Esophagus squamous epithelium (tissue), 5 donors: ENCODE measurements at places on chromosomes 4 and X. TPM values are rescaled to one million over a fixed set of nuclear protein-coding genes. Genes with fewer than 3 reads are reported as not detected.

- H3K4me1 ChIP-seq = no peaks in the 10 kb centered on the region
- H3K4me3 ChIP-seq = no peak overlapping the region
- no peak overlapping the region for H3K27ac ChIP-seq
- H3K27me3 ChIP-seq = no peaks in the 10 kb centered on the region
- no peaks in the 10 kb centered on the region for H3K36me3 ChIP-seq
- DNase-seq = no peak
Measured at GRCh38 chr4:187124331-187124730, 400.7 kb upstream of the FAT1 start.

GRCh38 chr4:84269536-84270044, 229.5 kb downstream of the NKX6-1 start:
- DNase-seq = no peak
- H3K36me3 ChIP-seq = no peaks in the 10 kb centered on the region
- H3K27ac ChIP-seq = no peak overlapping the region
- no peaks in the 10 kb centered on the region for H3K4me1 ChIP-seq
- H3K4me3 ChIP-seq = no peak overlapping the region

GRCh38 chr4:73752424-73752823, 12.1 kb downstream of the CXCL8 start:
- H3K4me3 ChIP-seq = no peak overlapping the region
- no peak overlapping the region for H3K27ac ChIP-seq
- no peaks in the 10 kb centered on the region for H3K36me3 ChIP-seq
- DNase-seq = no peak
- H3K27me3 ChIP-seq = no peaks in the 10 kb centered on the region

CXCL11 gene
- total RNA-seq = not detected

DNA sequence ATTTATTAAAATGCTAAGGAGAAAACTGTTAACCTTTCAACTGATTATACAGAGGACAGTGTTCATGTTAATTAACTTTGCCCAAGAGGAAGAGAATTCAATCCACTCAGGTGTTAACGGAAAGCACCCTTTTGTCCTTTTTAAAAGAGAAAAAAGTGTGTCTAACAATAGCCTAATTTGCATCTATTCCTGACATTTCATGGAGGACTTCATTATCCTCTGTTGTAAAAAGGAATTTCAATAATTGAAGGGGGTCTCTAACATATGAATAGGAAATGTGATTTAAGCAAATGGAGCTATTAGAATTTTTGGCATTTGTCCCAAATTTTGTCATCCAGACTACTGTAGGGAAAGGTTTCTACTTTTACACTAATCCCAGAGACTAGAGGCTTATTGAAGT, 44.6 kb upstream of the GC start:
- no peak for DNase-seq
- H3K36me3 ChIP-seq = no peaks in the 10 kb centered on the region
- H3K27me3 ChIP-seq = no peaks in the 10 kb centered on the region
- H3K27ac ChIP-seq = no peak overlapping the region

GRCh38 chr4:145884775-145885174, 53.8 kb downstream of the ZNF827 start:
- no peak overlapping the region for H3K4me3 ChIP-seq
- no peaks in the 10 kb centered on the region for H3K27me3 ChIP-seq
- H3K36me3 ChIP-seq = no peaks in the 10 kb centered on the region
- DNase-seq = no peak
- H3K4me1 ChIP-seq = peaks cover 51% of the 10 kb centered on the region

GRCh38 chr4:145061318-145061920, 36.6 kb downstream of the ANAPC10 start:
- H3K36me3 ChIP-seq = no peaks in the 10 kb centered on the region
- H3K4me1 ChIP-seq = no peaks in the 10 kb centered on the region
- no peak for DNase-seq
- H3K27me3 ChIP-seq = no peaks in the 10 kb centered on the region
- no peak overlapping the region for H3K27ac ChIP-seq

SLC7A11 gene
- total RNA-seq = 9.9 TPM

DNA sequence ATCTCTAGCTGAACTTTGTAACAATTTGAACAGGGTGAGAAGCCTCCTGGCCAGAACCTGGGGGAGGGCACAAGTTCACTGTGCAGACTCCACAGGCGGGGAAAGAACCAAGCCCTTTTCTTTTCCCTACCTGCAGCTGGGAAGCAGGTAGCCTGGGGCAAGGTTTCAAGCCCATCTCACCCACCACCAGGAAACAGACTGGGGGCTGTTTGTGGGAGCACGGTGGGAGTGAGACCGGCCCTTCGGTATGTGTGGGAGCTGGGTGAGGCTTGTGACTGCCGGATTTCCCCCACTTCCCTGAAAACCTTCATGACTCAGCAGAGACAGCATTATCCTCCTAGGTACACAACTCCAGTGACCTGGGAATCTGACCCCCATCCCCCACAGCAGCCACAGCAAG, 211.7 kb downstream of the ZNF674 start:
- no peak overlapping the region for H3K4me3 ChIP-seq
- peaks cover 15% of the 10 kb centered on the region for H3K4me1 ChIP-seq

DNA sequence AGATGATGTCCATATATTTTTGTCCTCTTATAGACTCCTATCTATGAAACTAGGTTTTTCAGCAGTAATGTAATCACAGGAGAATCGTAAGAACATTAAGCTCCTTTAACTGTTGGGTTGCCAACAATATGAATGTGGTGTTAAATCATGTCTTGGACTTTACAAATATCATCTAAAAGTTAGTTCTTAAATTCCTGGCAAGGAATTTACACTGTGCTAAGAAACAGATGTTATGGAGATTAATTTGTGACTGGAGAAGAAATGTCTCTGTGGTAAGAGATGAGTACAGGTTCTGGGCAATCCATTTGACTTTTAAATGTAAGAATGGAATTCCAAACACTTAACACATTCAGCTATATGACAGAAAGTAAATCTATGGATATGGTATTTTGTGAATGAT, 34.6 kb downstream of the CNKSR2 start:
- H3K27me3 ChIP-seq = no peaks in the 10 kb centered on the region
- H3K27ac ChIP-seq = no peak overlapping the region
- no peak for DNase-seq
- H3K4me3 ChIP-seq = no peak overlapping the region
- H3K36me3 ChIP-seq = no peaks in the 10 kb centered on the region

- no peak overlapping the region for H3K27ac ChIP-seq
- H3K36me3 ChIP-seq = no peaks in the 10 kb centered on the region
- no peaks in the 10 kb centered on the region for H3K4me1 ChIP-seq
- no peak for DNase-seq
- H3K4me3 ChIP-seq = no peak overlapping the region
Measured at GRCh38 chr4:79210636-79211049, 115.2 kb downstream of the NAA11 start.

TBX22 gene
- not detected for total RNA-seq

DUX4 gene
- not detected for total RNA-seq

- no peak for DNase-seq
- H3K4me3 ChIP-seq = no peak overlapping the region
- H3K4me1 ChIP-seq = no peaks in the 10 kb centered on the region
- H3K27ac ChIP-seq = no peak overlapping the region
- no peaks in the 10 kb centered on the region for H3K36me3 ChIP-seq
Measured at GRCh38 chr4:109332926-109333464, 30.5 kb upstream of the COL25A1 start.

ESX1 gene
- not detected for total RNA-seq

DNA sequence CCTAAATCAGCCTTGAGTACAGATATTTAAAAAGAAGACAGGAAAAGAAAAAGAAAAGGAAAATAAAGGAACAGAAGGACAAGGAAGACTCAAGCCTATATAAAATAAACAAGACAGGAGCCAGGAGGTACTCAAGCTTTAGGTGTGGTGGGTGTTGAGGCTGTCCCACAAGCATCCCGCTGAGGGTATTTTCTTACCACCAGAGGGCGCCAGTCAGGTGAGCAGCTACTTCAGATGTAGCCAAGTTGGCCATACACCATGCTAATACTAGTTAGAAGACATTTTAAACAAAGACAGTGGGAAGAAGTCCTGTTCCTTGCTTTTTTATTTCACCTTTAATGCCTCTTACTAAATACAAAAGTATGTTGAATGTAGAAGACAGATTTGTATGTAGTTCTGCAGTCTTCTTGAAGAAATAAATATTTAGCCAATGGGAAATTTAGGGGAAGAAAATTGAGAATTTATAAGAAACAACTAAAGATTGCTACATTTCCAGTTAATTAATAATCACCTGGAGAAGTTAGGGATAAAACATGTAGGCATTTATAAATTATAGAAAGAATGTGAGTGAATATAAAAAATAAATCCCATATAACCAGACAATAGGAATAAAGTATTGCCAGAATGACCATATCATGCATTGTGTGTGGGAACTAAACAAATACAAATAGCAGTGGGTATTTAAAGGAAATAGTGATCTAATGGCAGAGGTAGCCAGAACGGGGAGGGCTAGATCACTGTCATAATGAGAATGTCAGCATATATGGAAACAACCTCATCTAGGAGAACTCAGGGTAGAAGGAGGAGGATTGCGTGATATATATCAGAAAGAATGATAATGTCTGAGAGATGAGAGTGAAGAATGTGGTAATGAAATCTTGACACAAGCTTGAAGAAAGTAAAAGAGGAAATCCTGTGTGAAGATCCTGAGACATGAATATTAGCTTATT, 71.0 kb downstream of the MTHFD2L start:
- H3K4me1 ChIP-seq = peaks cover 29% of the 10 kb centered on the region
- DNase-seq = peak; percentile 1
- no peaks in the 10 kb centered on the region for H3K27me3 ChIP-seq
- no peak overlapping the region for H3K27ac ChIP-seq
- H3K4me3 ChIP-seq = no peak overlapping the region
- H3K36me3 ChIP-seq = no peaks in the 10 kb centered on the region

GRCh38 chrX:50967736-50968135, 57.2 kb downstream of the BMP15 start:
- H3K4me1 ChIP-seq = no peaks in the 10 kb centered on the region
- no peak overlapping the region for H3K4me3 ChIP-seq
- no peaks in the 10 kb centered on the region for H3K36me3 ChIP-seq
- no peak overlapping the region for H3K27ac ChIP-seq

DNA sequence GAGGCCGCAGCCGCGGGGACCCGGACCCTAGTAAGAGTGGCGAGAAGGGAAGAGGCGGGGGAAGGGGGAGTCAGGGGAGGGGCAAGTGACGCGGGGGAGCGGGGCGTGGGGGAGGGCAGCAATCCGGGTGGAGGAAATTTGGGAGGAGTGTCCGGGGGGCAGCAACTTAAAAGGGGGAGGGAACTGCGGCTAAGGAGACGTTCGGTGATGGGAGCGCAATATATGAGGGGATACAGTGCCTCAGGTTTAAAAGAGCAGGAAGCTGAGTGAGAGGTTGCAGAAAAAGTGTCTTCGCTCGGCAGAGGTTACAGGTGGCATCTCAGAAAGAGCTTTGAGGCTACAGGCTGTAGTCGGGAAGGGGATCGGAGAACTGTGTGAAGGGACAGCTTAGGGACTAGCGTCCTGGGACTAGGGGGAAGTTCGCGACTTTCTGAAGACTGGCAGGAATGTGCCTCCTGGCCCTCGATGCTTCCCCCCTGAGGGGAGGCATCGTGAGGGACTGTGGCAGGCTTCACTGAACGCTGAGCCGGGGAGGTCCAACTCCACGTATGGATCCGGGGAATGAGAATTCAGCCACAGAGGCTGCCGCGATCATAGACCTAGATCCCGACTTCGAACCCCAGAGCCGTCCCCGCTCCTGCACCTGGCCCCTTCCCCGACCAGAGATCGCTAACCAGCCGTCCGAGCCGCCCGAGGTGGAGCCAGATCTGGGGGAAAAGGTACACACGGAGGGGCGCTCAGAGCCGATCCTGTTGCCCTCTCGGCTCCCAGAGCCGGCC, 519 bp downstream of the FOXO4 start:
- DNase-seq = no peak
- H3K27ac ChIP-seq = peak overlapping the region; percentile 86
- H3K4me1 ChIP-seq = peaks cover 6% of the 10 kb centered on the region
- no peaks in the 10 kb centered on the region for H3K36me3 ChIP-seq
- H3K4me3 ChIP-seq = peak overlapping the region; percentile 58
- no peaks in the 10 kb centered on the region for H3K27me3 ChIP-seq

- DNase-seq = no peak
- no peaks in the 10 kb centered on the region for H3K36me3 ChIP-seq
- no peak overlapping the region for H3K4me3 ChIP-seq
- no peaks in the 10 kb centered on the region for H3K27me3 ChIP-seq
- peaks cover 42% of the 10 kb centered on the region for H3K4me1 ChIP-seq
Measured at GRCh38 chr4:139603576-139604410, 47.8 kb upstream of the SETD7 start.

GRCh38 chr4:110489901-110490508, 14.1 kb downstream of the ENPEP start:
- H3K27me3 ChIP-seq = no peaks in the 10 kb centered on the region
- DNase-seq = no peak
- H3K27ac ChIP-seq = no peak overlapping the region
- H3K36me3 ChIP-seq = no peaks in the 10 kb centered on the region

DNA sequence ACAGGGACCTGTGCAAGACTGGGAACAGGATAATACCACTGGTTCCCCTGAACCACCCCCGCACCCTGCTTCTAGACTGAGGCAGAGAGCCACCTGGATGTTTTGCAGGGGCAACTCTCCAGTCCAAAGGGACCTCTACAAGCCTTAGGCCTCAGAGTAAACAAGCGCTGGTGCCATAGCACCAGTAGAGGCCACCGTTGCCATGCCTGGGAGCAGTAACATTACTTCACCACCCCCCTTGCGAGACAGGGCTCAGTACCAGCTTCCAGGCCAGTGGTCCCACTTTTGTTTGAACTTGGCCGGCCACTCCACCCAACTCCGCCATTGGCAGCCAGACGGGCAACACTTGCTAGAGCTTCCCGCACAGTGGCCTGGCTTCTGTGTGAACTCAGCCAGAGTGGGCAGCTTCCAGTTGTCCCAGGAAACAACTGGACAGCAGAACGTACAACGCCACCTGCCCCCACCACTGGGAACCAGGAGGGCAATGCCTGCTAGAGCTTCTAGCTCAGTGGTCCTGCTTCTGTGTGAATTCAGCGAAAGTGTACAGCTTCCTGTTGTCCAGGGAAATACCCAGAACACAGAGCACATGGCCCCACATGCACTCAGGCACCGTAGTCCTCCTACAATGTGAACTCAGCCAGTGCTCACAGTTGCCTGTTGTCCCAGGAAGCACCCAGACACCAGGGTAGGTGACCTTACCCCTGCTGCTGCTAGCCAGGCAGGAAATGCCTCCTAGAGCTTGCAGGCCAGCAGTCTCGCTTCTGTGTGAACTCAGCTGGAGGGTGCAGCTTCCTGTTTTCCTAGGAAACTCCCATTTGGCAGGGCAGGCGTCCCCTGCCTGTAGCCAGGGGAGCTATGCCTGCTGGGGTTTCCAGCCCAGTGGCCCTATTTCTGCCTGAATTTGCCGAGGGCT, 39.9 kb upstream of the PCDH19 start:
- no peak overlapping the region for H3K4me3 ChIP-seq
- H3K27me3 ChIP-seq = no peaks in the 10 kb centered on the region
- H3K4me1 ChIP-seq = no peaks in the 10 kb centered on the region
- H3K27ac ChIP-seq = no peak overlapping the region
- H3K36me3 ChIP-seq = no peaks in the 10 kb centered on the region

GRCh38 chrX:151796576-151796975, 62.0 kb downstream of the CNGA2 start:
- no peak overlapping the region for H3K4me3 ChIP-seq
- H3K36me3 ChIP-seq = no peaks in the 10 kb centered on the region
- H3K27me3 ChIP-seq = no peaks in the 10 kb centered on the region
- DNase-seq = no peak
